ENCODE measurements at places on chromosomes 1 and 21.

- DNase-seq = no peak
These were observed 621.5 kb upstream of the ADGRL2 start for GRCh38 chr1:81179242-81179641.

GRCh38 chr21:37827913-37828312 is 88.3 kb downstream of the KCNJ6 start:
- DNase-seq = no peak

DNA sequence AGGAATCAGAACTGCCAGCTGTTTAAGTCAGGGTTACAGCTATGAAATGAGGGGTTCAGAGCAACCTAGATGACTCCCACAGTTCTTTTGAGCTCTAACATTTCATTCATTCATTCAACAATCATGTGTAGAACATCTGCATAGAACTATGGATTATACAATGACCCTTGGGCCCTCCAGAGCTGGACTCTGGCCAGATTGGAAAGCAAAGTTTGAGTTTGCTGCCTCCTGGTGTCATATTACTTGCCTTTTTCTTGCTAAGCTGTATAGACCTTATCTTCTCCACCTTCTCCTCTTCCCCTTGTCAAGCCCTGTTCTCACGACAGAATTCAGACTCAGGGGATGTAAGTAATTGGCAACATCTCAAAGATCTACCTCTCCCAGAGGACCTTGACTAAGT is 4.0 kb downstream of the CASQ2 start:
- no peak for DNase-seq

GRCh38 chr1:60108196-60108595 is 34.6 kb upstream of the C1orf87 start:
- DNase-seq = no peak

- no peak for DNase-seq
These were observed 8.2 kb upstream of the FNDC7 start for GRCh38 chr1:108704496-108704895.

GRCh38 chr1:108072212-108072611 is 107.2 kb upstream of the VAV3 start:
- no peak for DNase-seq

DNA sequence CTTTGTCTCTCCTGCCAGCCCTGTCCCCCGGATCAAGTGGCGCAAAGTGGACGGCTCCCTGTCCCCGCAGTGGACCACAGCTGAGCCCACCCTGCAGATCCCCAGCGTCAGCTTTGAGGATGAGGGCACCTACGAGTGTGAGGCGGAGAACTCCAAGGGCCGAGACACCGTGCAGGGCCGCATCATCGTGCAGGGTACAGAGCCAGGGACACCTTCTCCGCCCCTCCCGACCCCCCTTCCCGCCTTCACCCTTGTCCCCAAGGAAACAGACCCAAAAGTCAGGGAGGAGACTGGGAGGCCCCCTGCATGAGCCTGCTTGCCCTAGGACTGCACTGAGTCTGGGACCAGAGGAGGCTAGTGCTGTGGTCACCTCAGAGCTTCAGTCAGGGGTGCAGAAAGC is 18.2 kb downstream of the CNTN2 start:
- DNase-seq = no peak

GRCh38 chr1:22728751-22729399 is 18.2 kb downstream of the EPHB2 start:
- DNase-seq = no peak

- no peak for DNase-seq
These were observed 70.0 kb upstream of the PTGS2 start for GRCh38 chr1:186750257-186750656.

DNA sequence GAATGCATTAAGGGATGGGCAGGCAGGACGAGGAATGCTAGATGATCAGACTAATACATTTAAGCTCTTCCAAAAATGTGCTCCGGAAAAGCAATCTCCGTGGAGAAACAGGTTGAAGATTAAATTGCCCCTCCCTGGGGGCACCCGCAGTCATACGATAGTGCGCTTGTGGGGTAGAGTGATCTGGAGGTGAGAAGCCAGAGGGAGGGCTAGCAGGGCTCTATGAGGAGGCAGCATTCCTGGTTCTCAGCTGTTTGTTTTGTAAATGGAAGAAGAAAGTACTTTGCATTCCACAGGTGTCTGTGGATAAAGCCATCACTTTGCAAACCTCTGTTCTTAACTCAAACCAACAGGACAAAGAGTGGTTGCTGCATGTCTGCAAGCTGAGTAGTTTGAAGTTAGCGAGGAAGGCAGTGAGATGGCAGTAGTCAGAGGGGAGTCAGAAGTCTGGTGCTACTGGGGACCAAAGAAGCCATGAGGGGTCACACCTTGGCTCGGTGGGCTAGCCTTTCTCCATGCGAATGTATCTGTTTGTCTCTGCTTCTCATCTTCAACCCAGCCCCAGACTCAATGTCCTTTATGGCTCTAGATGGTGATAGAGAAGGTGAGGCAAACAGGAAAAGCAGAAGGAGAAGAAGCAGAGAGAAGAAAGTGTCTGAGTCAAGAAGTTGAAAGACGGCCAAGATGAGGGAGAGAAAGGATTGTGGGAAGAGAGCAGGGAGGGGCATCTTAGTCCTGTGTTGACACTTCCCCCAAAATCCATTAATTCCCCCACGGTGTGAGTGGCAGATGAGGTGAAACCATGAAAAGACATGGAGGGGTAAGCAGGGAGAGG is 65.2 kb upstream of the GJA8 start:
- DNase-seq = no peak

GRCh38 chr1:63777286-63777685 is 3.5 kb downstream of the ROR1 start:
- DNase-seq = no peak

DNA sequence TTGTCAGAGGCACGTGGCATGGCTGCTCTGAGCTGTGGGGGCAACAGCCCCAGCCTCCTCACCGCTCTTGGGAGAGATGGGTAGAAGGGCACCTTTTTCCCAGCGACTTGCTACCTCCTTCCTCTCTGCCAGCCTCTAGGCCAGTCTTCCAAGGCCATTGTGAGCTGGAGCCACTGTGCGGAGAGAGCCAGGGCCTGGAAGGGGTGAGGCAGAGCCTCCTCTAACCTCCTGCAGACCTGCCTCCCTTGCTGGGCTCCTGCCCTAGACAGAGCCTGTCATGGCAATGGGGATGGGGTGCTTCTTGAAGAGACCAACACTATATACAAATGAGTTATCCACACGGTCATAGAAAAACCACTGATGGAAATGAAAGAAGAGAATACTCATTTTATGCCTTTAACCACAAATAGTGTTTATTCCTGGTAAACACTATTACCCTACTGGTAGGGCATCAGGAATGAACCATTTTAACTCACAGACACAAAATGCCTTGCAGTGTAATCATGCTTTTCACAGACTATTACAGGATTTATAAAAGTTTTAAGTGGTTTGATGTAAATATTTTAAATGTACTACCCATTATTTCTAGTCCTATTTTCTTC is 5.0 kb upstream of the IGFN1 start:
- DNase-seq = no peak

GRCh38 chr1:197736685-197737084 is 38.6 kb downstream of the DENND1B start:
- DNase-seq = no peak

- no peak for DNase-seq
These were observed 43.4 kb downstream of the CNST start for GRCh38 chr1:246609632-246610031.

DNA sequence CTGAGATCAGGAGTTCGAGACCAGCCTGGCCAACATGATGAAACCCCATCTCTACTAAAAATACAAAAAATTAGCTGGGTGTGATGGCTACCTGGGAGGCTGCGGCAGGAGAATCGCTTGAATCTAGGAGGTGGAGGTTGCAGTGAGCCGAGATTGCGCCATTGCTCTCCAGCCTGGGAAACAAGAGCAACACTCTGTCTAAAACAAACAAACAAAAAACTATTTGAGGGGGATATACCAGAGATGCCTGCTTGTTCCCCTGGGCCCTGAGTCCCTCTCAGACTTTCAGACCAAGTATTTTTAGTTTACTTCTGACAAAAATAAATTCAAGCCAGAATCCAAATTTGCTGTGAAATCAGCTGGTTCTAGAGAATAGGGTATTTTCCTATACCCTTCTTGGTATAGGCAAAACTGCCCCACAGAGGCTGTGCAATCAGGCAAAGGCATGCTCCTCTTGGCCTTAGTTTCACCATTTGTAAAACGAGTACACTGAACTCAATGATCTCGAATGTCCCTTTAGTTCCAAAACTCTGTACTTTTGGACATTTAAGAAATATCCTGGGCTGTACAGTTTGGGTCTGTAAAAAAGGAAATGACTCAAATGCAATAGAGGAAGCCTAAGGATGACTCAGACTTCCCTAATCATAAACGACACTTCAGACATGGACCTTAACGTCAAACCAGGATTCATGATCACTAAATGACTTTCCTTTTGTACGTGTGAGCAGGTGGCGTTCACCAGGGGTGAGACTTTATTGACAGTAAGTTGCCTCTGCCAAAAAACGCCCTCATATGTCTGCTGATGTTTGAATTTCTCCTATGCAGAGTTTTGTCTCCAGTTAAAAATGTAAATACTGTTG is 16.1 kb downstream of the ENSA start:
- DNase-seq = peak; percentile 45

DNA sequence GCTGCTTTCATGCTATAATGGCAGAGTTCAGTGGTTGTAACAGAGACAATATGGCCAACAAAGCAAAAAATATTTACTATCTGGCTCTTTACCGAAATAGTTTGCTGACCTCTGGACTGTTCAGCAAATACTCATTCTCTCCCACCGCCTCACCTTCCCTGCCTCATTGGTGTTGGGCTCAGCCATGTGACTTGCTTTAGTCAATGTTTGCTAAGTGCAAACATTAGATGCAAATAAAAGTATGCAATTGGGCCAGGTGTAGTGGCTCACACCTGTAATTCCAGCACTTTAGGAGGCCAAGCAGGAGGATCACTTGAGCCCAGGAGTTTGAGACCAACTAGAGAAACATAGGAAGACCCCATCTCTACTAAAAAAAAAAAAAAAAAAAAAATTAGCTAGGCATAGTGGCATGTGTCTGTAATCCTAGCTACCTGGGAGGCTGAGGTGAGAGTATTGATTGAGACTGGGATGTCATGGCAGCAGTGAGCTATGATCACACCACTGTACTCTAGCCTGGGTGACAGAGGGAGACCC is 55.1 kb downstream of the RPL5 start:
- DNase-seq = no peak

- no peak for DNase-seq
These were observed at the start of gene PTCH2 for GRCh38 chr1:44842862-44843655. PTCH2 (minus strand) TSS chr1:44843253; CDS start chr1:44842932, 321 bp downstream.

DNA sequence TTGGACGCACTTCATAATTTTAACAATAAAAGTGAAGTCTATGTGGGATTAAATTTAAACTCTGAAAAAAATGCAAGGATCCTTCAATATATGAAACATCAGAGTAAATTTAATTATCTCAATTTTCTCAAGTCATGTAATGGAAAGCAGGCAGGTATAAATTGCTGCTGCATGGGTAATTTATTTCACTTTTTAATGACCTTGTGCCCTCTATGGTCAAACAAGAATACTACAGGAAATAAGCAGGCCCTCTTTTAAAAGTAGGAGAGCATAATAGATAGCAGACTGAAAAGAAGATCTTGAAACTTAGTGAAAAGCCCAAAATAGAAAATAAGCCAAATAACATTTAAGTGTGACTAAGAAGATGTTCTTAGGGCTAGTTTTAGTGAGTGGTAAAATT is 22.9 kb downstream of the BCAS2 start:
- DNase-seq = no peak

DNA sequence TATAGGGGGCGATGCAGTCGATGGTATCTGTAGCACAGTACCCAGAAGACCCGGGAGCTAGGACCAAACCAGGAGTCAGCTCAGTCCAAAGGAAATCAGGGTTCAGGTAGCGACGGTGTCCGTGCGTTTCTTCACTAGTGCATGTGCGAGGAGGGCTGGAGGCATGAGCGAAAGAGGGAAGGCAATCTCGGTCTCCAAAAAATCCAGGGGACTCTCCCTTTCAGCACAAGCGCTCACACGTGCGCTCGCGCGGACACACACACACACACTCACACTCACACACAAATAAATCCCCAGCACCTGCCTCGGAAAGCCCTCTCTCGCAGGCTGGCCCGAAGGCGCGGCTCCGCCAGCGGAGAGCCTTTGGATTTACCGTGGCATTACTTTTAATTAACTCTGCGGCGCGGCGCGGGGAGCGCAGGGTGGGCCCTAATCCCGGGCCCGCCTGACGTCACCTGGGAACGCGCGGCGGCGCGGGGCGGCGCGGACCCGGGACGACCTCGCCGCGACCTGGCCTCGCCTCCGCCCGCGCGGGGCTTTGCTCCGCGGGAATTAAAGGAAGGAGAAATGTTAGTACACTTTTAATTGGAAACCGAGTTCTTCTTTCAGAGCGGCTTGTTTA is 121.2 kb downstream of the LMX1A start:
- no peak for DNase-seq

DNA sequence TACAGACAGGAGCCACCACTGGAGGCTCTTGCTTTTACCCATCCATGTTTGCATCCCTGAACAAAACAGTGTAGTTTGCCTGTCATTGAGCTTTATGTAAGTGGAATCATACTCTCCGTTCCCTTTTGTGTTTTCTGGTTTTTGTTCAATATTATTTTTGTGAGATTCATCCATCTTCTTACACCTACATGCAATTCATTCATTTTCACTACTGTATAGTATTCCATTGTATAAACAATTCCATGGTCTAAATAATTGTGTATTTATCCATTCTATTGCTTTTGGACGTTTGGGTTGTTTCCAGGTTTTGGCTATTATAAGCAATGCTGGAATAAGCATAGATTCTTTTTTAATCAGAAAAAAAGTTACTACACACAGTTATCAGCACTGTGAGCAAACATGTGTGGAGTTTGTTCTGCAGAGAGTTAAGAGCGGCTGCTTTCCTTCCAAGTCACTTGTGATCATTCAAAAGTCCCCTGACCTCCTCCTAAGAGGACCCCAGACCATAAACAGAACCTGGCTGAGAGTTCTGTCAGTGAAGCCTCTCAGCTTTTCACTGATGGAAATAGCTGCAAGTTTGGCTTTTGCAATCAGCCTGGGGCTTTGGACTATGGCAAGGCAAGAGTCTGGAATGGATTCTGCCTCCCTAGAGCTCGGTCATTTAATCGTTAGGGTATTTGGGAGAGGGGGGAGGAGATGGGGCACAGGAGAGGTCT is 5.1 kb upstream of the GPR157 start:
- DNase-seq = no peak

- no peak for DNase-seq
These were observed at the start of gene TPM3 for GRCh38 chr1:154191990-154192461. TPM3 (minus strand) TSS chr1:154192100; CDS start chr1:154192018, 82 bp downstream.
